ENCODE measurements at places on chromosomes 1 and 21.

GRCh38 chr21:28699186-28699585, 293.5 kb downstream of the LTN1 start:
- DNase-seq = no peak

GRCh38 chr1:24860841-24861240, 69.2 kb downstream of the RUNX3 start:
- DNase-seq = peak; percentile 53

GRCh38 chr1:115153966-115154557, 64.8 kb upstream of the TSPAN2 start:
- DNase-seq = no peak

- DNase-seq = no peak
Measured at GRCh38 chr1:115300087-115300876, 37.8 kb downstream of the NGF start.

DNA sequence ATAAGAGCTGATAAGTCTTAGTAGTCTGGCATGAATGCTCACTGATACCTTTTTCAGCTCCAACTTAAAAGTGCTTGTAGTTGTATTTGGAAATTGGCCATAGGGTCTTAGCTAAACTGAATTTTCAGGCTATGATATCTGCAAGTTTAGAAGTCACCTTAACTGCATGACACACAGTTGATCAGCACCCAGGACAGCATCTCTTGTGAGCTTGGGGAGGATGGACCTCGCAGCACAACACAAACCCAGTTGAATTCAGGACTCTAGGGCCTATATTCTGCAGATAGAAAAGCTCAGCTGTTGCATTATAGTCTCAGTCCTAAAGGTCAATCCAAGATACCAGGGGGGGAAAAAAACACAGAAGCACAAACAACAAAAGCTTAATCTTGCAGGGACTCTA, 394.3 kb downstream of the KCNH1 start:
- no peak for DNase-seq

DNA sequence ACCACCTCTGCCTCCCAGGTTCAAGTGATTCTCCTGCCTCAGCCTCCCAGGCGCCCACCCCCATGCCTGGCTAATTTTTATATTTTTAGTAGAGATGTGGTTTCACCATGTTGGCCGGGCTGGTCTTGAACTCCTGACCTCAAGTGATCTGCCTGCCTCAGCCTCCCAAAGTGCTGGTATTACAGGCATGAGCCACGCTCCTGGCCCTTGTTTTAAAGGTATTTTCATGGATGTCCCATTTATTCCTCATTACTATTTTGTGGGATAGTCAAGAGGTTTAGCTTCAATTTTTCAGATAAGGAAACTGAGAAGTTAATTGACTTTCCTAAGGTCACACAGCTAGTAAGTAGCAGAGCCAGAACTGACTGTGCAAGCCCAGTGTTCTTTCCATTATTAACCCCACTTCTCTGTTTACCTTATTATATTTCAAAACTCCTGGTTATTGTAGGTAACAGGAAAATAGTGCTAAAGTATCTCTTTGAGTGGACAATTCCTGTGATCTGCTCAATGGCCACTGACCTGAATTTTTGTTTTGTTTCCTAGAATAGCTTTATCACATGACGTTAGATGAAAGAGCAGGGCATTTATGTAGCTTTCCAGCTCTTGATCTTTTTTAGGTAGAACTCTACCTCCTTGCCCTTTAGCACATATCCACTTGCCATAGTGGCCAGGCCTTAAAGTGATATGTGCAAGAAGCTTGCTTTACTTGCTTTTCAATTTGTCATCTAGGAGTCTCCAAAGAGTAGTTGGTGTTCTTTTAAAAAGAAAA, 13.6 kb downstream of the ZYG11B start:
- no peak for DNase-seq

DNA sequence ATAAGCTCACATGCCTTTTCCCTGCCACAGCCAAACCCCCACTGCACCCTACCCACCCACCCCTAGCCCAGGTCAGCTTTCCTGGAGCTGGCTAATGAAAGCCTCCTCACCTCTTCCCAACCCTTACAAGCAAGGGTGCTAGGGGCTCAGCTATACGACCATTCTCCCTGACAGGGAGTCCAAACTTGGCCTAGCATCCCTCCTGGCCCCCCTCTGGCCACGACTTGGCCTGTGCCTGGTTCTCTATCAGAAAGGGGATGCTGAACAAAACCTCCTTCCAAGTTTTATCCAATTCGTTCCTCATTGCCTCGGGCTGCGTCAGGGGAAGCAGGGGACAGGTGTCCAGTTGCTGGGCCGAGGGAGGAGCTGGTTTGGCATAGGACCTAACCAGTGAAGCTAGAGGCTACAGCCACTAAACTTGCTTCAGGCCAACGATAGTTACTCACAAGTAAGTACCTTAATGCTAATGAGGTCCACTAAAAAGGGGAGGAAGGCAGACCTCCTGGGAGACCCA, 8.6 kb downstream of the TMEM81 start:
- DNase-seq = peak; percentile 37

- DNase-seq = no peak
Measured at GRCh38 chr1:183090391-183091006, 67.3 kb downstream of the LAMC1 start.

- DNase-seq = no peak
Measured at GRCh38 chr1:173779936-173780335, 44.5 kb upstream of the DARS2 start.

DNA sequence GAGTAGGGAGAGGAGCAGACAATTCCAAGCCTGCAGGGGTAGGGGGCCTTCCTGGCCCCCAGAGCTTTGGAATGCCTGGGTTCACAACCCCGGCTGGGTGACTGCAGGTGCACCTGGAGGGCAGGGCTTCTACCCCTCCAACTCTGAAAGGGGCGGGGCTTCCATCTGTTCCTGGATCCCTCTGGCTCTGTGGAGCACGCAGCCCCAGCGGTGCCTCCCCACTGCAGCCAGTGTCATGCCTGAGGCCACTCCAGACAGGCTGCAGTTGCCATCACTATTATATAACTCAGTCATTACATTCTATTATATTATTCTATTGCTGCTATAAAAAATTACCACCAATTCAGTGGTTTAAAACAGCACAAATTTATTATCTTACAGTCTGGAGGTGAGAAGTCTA, 12.5 kb upstream of the FNBP1L start:
- no peak for DNase-seq

GRCh38 chr1:200107004-200107470, 79.5 kb downstream of the NR5A2 start:
- DNase-seq = no peak

GRCh38 chr1:111930356-111930755, 59.1 kb downstream of the KCND3 start:
- DNase-seq = no peak
